ENCODE measurements at places on chromosomes 5 and 9.

DNA sequence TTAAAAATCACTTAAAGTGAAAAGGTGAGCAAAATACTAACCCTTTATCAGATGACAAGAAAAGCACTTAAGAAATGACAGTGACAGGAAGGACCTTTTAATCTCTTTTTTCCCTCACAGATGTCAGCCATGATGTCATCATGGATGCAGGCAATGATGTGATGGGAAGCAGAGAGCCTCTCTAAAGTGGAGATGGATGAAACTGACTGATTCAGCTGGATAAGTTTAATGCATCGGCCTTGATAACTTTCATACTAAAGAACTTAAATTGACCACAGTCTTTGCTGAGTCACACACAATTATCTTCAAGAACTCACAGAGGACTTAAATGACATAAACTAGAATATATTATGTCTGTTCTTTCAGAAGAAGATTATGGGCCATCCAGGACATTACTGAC is 153.2 kb upstream of the FGF10 start:
- no peaks in the 10 kb centered on the region for H3K36me3 ChIP-seq
- no peaks in the 10 kb centered on the region for H3K27me3 ChIP-seq
- DNase-seq, result no peak
- H3K4me1 ChIP-seq, result no peaks in the 10 kb centered on the region
- no peak overlapping the region for H3K27ac ChIP-seq
- no peak overlapping the region for H3K4me3 ChIP-seq

GRCh38 chr9:94631599-94631998 is 7.7 kb downstream of the FBP1 start:
- H3K4me1 ChIP-seq, result no peaks in the 10 kb centered on the region
- H3K4me3 ChIP-seq, result no peak overlapping the region
- no peak overlapping the region for H3K27ac ChIP-seq
- no peaks in the 10 kb centered on the region for H3K36me3 ChIP-seq
- H3K27me3 ChIP-seq, result peaks cover 21% of the 10 kb centered on the region

DNA sequence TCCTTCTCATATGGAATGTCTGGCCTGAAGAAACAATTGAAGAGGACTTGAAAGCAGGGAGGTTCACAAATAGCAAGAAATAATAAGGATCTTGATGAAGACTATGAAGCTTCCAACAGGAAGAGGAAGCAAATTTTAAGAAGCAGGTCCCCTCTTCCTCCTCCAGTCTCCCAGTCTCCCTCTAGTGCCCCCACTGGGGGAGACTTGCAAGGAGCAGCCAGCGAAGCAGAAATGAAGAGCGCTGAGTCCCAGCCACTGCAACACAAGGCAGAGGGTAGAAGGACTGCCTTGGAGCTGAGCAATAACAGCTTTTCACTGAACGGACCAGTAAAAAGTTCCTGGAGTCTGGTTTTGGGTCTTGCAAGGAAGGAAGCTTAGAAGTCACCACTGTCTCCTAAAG is 32.6 kb upstream of the ACO1 start:
- DNase-seq, result no peak
- no peak overlapping the region for H3K27ac ChIP-seq
- H3K36me3 ChIP-seq, result no peaks in the 10 kb centered on the region
- no peak overlapping the region for H3K4me3 ChIP-seq

DNA sequence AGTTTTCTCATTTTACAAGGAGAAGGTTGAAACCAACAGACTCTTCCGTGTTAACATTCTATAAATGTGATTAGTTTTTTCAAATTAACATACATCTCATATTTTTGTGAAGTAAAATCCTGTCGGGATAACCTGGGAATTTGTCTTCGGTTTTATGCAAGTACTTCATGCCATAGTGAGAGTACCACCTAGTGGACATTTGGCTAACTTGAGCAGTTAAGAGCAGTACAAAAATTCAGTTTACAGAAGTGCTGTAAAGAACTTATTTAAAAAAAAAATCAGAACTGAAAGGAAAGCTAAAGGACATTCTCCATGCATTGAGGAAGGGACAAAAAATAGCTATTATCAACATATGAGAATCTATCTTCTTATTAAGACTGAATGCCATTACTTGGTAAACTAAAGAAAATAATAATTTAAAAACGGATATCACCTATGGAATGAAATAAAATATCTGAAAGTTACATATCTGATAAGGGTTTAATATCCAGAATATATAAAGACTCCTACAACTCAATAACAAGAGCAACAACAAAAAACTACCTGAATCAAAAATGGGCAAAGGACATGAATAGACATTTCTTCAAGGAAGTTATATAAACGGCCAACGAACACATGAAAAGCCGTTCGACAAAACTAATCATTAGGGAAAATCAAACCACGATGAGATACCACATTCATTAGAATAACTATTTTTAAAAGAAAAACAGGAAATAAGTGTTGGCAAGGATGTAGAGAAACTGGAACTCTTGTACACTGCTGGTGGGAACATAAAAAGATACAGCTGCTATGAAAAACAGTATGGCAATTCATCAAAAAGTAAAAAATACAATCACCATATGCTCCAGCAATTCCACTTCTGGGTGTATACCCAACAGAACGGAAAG is 117.0 kb upstream of the GNA14 start:
- H3K36me3 ChIP-seq, result no peaks in the 10 kb centered on the region
- no peak overlapping the region for H3K4me3 ChIP-seq
- no peak for DNase-seq
- H3K27me3 ChIP-seq, result peaks cover 4% of the 10 kb centered on the region

GRCh38 chr5:145360936-145361335 is 474.2 kb downstream of the PRELID2 start:
- H3K4me1 ChIP-seq, result no peaks in the 10 kb centered on the region
- no peak for DNase-seq
- no peaks in the 10 kb centered on the region for H3K27me3 ChIP-seq
- H3K4me3 ChIP-seq, result no peak overlapping the region

DNA sequence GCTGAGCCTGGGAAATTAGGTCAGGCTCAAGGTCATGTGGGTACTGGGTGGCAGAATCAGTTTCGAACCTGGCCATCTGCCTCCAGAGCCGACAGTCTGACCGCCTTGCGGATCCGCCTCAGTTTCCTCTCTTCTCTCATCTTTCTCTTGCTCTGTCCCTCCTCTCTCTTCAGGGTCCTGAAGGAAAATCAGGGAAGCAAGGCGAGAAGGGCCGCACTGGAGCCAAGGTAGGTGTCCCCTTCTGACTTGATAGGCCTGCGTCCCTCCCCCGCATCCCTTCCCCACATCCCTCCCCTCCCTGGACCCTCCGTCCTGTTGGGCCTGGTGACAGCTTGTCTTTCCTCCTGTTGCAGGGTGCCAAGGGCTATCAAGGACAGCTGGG is 40.8 kb upstream of the ORM1 start:
- H3K27ac ChIP-seq, result no peak overlapping the region
- H3K36me3 ChIP-seq, result no peaks in the 10 kb centered on the region
- H3K4me3 ChIP-seq, result no peak overlapping the region
- no peak for DNase-seq
- H3K4me1 ChIP-seq, result no peaks in the 10 kb centered on the region

- DNase-seq, result no peak
- no peak overlapping the region for H3K4me3 ChIP-seq
- H3K36me3 ChIP-seq, result no peaks in the 10 kb centered on the region
- H3K27ac ChIP-seq, result no peak overlapping the region
- H3K4me1 ChIP-seq, result no peaks in the 10 kb centered on the region
Observed at GRCh38 chr5:100694100-100694499, 158.9 kb downstream of the FAM174A start.

GRCh38 chr5:90334741-90335140 is 74.8 kb downstream of the CETN3 start:
- no peak for DNase-seq
- H3K4me3 ChIP-seq, result no peak overlapping the region
- H3K27ac ChIP-seq, result no peak overlapping the region
- H3K27me3 ChIP-seq, result peaks cover 9% of the 10 kb centered on the region
- H3K36me3 ChIP-seq, result no peaks in the 10 kb centered on the region

DNA sequence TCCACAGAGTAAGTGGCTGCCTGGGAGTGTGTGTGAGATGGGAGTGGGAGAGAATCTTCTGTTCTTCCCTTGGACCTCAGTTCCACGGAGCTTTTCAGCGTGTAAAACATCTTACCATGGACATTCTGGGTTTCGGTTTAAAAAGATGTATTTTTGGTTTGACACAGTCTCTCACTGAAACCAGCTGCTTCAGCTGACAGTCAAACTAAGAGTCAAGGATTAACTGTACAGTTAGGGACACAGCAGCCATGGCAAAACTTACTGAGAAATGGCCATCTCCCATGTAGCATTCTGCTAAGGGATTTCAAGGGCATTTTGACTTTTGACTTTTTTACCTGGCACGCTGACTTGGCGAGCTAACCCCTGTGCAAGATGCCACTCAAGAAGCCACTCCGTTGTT is 93.8 kb upstream of the IL12B start:
- H3K27me3 ChIP-seq, result no peaks in the 10 kb centered on the region
- no peak overlapping the region for H3K4me3 ChIP-seq
- no peaks in the 10 kb centered on the region for H3K36me3 ChIP-seq
- DNase-seq, result no peak
- no peak overlapping the region for H3K27ac ChIP-seq

- H3K27ac ChIP-seq, result no peak overlapping the region
- H3K4me3 ChIP-seq, result no peak overlapping the region
- DNase-seq, result no peak
- no peaks in the 10 kb centered on the region for H3K27me3 ChIP-seq
- no peaks in the 10 kb centered on the region for H3K4me1 ChIP-seq
- no peaks in the 10 kb centered on the region for H3K36me3 ChIP-seq
Observed at GRCh38 chr5:19853616-19854240, 134.3 kb downstream of the CDH18 start.

DNA sequence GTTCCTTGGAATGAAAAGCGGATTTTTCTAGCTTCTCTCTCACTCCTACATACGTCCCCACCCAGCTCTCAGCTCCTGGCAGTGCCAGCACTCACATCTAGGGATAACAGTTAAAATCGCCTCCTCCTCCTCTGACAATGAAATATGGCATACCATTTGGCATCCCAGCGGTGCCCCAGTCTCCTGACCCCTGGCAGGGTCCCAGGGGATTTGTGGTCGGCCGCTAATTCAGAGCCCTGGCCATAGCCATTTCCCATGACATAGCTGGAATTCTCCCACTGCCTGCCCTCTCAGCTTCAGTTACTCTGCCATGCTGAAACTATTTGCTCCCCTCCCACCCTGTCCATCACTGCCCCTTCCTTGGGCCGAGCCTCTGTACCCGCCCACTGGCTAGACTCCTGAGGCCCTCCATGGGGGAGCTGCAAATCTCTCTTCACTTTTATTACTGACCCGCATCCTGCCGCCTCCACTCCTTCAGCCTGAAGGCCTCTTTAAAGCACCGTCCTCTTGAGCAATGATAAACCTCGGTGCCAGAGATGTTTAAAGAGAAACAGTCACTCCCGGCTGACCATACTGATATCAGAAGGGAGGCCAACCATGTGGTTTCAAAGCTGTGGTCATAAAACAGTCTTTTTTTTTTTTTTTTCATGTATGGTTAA is 139.8 kb downstream of the SLIT3 start:
- no peak overlapping the region for H3K4me3 ChIP-seq
- H3K4me1 ChIP-seq, result no peaks in the 10 kb centered on the region
- DNase-seq, result no peak
- no peaks in the 10 kb centered on the region for H3K36me3 ChIP-seq
- H3K27me3 ChIP-seq, result peaks cover 2% of the 10 kb centered on the region

DNA sequence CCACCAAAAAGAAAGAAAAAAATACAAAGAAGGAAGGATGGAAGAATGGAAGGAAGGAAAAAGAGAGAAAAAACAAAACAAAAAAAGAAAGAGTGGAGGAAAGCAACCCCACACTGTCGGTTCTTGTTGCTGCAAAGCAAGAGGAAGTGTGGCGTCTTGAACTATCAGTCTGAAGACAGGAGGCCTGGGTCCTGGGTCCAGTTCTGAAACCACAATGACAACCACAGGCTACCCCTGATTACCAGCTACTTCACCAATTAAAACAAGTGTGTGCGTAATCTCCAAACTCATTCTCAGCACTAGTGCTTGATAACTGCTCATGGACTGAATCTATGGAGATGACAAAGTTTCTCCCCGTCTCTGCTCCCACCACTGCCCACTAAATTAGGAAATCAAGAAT is 93.7 kb downstream of the RASEF start:
- DNase-seq, result no peak
- H3K27me3 ChIP-seq, result peaks cover 3% of the 10 kb centered on the region
- H3K4me3 ChIP-seq, result no peak overlapping the region
- no peaks in the 10 kb centered on the region for H3K4me1 ChIP-seq

DNA sequence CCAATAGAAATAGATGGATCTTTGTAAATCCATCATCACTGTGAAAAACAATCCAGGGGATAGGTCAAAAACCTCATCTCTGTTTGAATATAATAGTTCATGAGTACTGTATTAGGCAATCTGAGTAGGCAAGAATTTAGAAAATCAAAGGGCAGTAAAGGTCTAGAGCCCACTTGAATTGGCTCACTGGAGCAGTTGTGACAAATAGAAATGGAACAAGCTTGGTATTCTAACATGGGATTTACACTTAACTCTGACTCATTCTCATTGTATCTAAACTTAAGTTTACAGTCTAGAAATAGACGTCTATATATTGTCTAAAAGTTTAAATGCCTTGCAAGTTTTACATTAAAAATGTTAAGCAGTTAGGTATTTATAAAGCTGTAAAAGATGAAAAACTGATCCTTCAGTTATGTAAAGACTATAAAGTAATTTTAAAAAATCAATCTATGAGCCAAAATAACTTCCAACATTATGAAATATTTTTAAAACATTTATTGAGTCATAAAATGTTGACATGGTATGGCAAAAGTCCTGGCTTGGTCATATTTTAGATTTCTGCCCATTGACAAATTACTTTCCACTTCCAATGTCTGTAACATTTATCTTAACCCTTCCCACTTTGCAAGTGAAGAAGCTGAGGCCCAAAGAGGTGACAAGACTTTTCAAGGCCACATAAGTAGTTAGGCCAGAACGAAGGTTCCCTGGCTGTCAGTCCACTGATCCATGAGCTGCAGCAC is 203.7 kb upstream of the NREP start:
- no peaks in the 10 kb centered on the region for H3K27me3 ChIP-seq
- H3K27ac ChIP-seq, result no peak overlapping the region
- DNase-seq, result no peak

GRCh38 chr5:7871653-7872052 is 2.7 kb downstream of the MTRR start:
- no peaks in the 10 kb centered on the region for H3K27me3 ChIP-seq
- no peak overlapping the region for H3K27ac ChIP-seq
- peaks cover 61% of the 10 kb centered on the region for H3K36me3 ChIP-seq
- peaks cover 60% of the 10 kb centered on the region for H3K4me1 ChIP-seq
- no peak for DNase-seq

- H3K4me3 ChIP-seq, result no peak overlapping the region
- no peak overlapping the region for H3K27ac ChIP-seq
- H3K27me3 ChIP-seq, result no peaks in the 10 kb centered on the region
- H3K36me3 ChIP-seq, result no peaks in the 10 kb centered on the region
- no peaks in the 10 kb centered on the region for H3K4me1 ChIP-seq
Observed at GRCh38 chr9:110830495-110830894, 161.9 kb downstream of the MUSK start.
